Brain microvascular endothelial cell (primary cell): ENCODE measurements at places on chromosomes 2 and 18.

GRCh38 chr2:60295636-60295962 lies 257.9 kb downstream of the BCL11A start:
- no peak for DNase-seq

GRCh38 chr2:200306931-200307723 lies 634 bp downstream of the SPATS2L start:
- no peak for DNase-seq

- peak; percentile 38 for DNase-seq
These were observed 26.8 kb upstream of the SLC9A2 start for GRCh38 chr2:102592601-102593000.

- no peak for DNase-seq
These were observed 284.2 kb upstream of the HDAC4 start for GRCh38 chr2:239684996-239685395.

DNA sequence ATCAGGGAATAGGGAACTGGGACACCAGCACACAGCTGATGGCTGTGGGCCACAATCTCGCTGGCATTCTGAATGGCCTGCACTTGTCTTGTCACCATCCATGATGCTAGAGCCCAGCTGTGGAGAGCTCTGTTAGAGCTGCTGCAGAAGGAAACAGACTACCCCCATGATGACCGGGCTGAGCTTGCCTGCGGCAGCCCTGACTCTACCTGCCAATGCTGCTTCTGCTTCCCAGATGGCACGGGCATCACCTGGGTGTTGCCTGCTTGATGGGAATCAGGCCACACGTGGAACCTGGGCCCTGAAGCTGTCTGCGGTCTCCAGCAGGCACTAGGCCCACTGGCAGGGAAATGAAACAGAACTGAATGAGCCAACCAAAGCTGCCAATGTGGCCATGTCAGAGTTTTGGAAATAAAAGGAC lies 11.2 kb upstream of the DAW1 start:
- DNase-seq = no peak

DNA sequence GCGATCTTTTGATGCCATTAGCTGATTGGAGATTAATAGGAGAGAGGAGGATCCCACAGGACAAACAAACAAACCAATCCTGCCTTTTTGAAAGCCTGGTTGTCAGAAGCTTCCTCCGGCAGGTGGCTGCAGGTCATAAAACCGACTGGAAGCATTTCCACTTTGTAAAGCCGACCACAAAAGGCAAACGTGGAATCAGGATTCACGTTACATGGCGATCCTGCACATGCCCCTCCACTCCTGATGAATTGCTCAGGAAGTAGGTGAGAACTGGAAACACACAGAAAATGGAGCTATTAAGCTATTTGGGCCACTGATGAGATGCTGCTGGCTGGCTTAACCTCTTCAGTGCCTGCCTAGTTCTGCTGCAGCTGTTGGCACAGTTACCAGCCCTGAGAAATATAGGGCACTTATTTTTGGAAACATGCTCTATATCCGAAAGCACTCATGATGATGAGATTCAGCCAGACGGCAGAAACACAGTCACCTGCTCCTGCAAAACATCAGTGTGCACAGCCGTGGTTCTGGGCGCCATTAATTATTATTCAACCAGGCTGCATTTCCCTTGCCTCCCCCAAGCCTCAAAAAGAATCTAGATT lies 110.3 kb upstream of the ST6GAL2 start:
- no peak for DNase-seq

DNA sequence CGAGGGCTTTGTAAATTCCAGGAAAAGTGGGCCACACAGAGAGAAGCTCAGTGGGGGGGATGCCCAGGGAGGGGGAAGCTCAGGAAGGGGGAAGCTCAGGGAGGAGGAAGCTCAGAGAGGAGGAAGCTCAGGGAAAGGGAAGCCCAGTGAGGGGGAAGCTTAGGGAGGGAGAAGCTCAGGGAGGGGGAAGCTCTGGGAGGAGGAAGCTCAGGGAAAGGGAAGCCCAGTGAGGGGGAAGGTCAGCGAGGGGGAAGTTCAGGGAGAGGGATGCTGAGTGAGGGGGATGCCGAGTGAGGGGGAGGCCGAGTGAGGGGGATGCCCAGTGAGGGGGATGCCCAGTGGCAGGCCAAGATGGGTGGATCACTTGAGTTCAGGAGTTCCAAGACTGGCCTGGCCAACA lies 821 bp upstream of the CHRNG start:
- no peak for DNase-seq

GRCh38 chr2:207600231-207600630 lies 25.0 kb downstream of the METTL21A start:
- DNase-seq = no peak

- peak; percentile 88 for DNase-seq
These were observed 48.6 kb downstream of the DDX1 start for GRCh38 chr2:15640261-15640711.

- no peak for DNase-seq
These were observed 489.8 kb upstream of the FANCL start for GRCh38 chr2:58730764-58731487.

- DNase-seq = peak; percentile 8
These were observed 378.4 kb upstream of the NRXN1 start for GRCh38 chr2:51410331-51410730.

DNA sequence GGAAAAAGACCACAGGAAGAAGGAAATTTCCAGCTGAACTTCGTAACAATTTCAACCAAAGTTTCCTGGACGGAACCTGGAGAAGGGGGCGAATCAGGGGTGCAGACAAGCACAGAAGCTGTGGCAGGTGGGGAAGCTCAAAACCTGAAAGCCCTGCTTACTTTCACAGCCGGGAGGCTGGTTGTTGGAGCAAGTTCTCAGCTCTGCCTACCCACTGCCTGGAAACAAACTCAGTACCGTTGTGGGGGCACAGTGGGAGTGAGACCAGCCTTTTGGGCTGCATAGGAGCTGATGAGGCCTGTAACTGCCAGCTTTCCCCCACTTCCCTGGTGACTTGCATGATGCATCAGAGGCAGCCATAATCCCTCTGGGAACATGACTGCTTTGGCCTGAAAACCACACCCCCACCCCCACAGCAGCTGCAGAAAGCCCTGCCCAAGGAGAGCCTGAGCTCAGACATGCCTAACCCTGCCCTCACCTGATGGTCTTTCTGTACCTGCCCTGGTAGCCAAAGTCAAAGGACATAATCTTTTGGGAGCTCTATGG lies 207.0 kb upstream of the VWC2L start:
- peak; percentile 18 for DNase-seq

GRCh38 chr2:201952187-201952586 lies 81.5 kb upstream of the FZD7 start:
- no peak for DNase-seq

DNA sequence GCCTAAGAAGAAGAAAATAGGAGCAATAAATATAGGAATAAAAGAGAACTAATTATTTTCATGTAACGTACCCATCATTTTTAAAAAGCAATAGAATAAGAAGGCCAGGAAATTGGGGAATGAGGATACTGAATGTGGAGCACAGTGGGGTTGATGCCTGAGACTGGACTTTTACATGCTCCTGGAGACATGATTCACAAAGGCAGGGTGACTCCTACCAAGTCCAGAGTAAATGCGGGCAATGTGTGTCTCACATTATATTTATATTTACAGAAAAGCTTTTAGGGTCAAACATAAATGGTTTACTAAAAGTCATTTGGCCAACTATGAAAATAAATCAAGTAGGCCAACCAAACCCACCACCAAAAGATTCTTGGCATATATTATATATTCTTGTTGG lies 87.9 kb upstream of the COL5A2 start:
- no peak for DNase-seq

DNA sequence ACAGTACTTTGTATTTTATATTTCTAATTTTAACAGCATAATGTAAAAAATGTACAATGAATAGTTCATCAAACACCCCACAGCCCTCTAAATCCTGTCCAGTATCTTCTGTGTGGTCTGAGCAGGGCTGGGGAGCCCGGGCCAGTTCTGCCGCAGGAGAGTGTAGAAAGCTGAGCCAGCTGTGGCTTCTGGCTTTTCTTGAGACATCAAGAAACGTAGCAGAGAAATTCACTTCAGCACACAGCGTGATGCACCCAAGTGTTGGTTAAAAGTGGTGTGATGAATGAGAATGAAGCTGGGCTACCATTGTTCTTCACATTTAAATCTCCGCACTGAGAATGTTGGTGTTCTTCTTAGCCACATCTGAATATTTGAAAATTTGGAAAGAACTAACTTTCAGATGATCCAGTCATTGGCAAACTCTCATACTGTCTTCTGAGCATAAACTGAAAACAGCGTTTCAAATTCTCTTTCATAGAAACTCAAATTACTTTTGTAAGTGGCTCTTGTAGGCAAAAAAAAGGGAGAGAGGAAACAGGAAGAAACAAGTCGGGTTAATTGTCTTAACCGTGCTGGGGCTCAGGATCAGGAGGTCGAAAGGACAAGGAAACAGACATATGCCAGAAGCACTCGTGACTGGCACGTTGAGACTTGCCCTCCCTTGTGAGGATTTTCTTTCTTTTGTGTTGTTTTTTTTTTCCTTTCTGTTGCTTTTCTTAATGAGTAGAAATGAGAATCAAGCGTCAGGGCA lies 23.4 kb upstream of the TMEM87B start:
- no peak for DNase-seq

- no peak for DNase-seq
These were observed 1.0 kb downstream of the PLEK start for GRCh38 chr2:68366083-68366560.

DNA sequence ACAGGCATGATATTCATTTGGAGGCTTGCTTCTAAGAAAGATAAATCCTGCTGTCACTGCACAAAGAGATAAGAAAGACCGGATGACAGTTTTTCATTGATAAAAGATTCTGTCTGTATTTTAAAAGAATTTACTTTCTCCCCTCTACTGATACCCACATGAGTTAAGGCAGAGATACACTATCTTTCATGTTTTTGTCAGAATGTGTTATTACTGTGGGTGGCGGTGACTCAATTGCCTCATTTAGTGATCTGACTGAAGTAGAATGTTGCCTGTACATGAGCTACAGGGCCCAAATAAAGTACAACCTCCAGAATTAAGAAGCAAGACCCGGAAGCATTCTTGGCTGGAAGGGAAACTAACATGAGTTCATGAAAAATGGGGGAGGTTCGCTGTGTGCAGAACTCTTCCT lies 480.0 kb downstream of the SLC4A3 start:
- DNase-seq = no peak

- no peak for DNase-seq
These were observed 22.7 kb downstream of the RPRM start for GRCh38 chr2:153455861-153456260.

DNA sequence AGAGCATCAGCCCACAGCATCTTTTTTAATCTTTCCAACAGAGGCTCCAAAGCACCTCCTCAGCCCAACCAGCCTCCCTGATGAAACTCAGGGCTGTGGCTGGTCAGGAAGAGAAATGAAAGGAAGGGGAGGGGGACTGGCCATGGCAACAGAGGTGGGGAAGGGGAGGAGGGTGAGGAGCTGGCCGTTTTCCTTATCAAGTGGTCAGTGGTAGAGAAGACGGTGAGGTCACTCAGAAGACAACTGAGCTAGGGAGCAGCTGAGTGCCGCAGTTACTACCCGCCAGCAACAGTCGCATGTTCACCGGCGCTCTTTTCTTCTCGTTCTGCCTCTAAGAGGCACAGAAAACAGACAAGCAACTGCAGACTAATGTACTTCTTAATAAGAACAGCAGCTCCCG lies 97.4 kb downstream of the AFF3 start:
- no peak for DNase-seq

DNA sequence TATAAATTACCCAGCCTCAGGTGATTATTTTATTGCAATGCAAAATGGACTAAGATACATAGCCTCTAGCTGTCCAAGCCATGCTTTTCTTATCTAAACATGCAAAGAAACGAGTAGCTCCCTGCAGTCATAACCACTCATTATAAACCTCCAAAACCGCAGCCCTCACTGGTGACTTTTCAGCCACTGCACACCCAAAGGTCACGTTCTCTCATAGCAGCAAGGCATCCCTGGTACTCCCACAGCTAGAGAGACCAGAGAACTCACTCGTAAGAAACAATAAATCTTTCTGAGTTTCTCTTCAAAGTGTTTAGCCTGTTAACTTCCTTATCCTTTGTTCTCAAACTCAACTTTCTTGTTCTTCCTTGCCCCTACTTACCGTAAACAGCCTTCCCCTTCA lies 28.5 kb upstream of the RALBP1 start:
- DNase-seq = no peak

GRCh38 chr2:229642371-229642770 lies 72.0 kb downstream of the DNER start:
- no peak for DNase-seq

DNA sequence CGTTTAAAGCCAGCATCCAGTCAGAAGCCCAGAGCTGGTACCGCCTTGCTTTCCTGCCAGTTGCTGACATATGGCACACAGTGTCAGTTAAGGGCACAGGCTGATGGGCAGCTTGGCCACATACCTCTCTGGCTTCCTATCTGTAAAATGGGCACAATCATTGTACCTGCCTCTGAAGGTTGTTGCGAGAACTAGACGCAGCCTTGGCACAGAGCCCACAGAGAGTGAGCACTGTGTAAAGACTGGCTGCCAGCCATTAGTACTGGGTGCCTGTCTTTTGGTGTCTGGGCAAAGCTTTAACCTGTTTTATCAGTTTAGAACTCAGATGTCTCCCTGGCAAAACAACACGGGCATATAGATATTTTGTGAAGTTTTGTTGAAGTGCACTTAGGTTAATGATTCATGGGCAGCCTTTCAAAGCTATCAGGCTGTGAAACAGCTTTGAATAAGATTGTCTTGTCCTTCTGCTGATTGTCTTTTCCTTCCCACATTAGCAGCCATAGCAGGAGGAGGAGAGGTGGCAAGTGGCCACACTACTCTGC lies 269.5 kb downstream of the NEDD4L start:
- no peak for DNase-seq

- DNase-seq = no peak
These were observed 496.8 kb upstream of the ZEB2 start for GRCh38 chr2:145016711-145017110.

DNA sequence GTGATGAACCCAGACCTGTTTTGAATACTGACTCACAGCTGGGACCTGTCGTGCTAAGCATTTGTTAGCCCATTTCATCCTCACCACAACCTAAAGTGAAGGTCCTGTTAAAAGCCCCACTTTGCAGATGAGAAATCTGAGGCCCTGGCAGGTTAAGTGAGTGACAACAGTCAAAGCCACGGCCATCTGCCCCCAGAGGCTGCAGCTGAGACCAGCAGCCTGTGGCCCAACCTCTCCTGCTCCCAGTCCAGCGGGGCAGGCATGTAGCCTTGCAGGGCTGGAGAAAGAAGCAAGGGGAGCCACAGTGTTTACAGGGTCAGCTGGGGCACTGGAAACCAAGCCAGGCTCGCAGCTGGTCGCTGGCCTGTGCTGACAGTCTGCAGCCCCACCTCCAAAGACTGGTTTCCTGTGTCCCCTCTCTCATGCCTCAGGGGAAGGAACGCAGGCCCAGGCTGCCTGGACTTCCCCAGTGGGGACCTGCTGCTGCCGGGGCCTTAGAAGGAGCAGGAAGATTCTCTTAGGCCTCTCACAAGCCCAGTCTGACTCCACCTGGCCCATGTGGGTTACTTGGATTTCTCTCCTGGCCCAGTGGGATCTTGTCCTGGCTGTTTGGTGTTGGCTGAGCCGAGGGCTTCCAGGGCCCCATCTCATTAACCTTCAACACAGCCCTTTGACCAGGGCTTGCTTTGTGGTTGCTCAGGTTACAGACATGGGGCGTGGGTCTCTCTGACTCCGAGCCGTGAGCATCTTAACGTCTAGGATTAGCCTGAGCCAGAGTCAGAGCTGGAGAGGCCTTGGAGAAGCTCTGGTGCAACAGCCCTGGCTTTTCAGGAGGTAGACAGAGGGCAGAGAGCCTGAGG lies 1.7 kb downstream of the INPP5D start:
- no peak for DNase-seq

- no peak for DNase-seq
These were observed 23.4 kb downstream of the FEZ2 start for GRCh38 chr2:36574560-36574959.
